HFF-Myc (cell line): ENCODE measurements at places on chromosomes 7 and 10.

GRCh38 chr7:142854372-142855113, at the start of gene EPHB6:
Gene EPHB6, plus strand, starts transcription at chr7:142855076. Its CDS starts 8,152 bp downstream, at chr7:142863228.
- DNase-seq: no peak

DNA sequence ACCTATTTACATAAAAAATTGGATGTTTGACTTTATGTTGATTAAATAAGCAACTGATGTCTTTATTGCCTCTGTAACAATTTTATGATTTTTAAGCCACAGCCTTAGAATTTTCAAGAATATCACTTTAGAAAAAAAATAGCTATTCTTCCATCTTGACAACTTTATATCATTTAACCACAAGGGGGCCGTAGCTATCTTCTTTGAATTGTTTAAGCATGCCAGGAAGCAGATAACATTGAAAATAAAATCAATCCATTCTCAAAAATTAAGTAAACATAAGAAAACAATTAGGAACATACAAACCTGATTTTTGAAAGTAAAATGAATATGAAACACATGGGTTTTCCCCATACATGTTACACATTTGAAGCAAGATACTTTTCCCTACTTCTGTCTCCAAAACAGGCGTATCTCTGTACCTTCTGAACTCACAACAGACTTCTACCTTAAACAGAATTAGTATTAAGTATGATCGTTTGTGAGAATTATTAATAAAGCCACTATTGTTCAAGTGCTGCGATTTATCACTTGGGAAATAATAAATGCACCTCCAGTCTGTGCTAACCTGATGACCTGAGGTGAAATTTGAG, 209.0 kb downstream of the CACNA2D1 start:
- DNase-seq: peak; percentile 15

- no peak for DNase-seq
Observed at GRCh38 chr7:129495987-129496386, 6.3 kb upstream of the SMKR1 start.

- DNase-seq: peak; percentile 68
Observed at GRCh38 chr10:21523557-21524008, 1.9 kb downstream of the SKIDA1 start.

- DNase-seq: no peak
Observed at GRCh38 chr7:149764481-149765398, 8.6 kb downstream of the ZNF467 start.

DNA sequence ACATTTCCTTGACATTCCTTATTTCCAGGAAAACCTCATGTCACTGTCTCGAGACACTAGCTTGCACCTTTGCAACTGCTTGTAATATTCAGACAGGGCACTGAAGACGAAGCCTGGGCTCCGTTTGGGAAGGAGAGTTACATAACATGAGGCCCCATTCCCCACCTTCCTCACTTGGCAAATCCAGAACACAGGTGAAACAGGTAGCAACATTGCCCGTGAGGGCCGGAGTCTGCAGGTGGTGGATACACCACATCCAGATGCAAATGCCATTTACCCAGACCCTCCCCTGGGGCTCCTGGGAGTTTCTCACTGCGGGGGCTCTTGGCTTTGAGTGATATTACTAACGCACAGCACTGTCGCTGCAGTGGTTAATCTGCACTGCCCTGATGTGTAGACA, 491.0 kb downstream of the PTPRN2 start:
- no peak for DNase-seq

GRCh38 chr10:69878038-69878437, 76.3 kb downstream of the COL13A1 start:
- no peak for DNase-seq

GRCh38 chr10:24432478-24433416, 223.8 kb downstream of the KIAA1217 start:
- no peak for DNase-seq

DNA sequence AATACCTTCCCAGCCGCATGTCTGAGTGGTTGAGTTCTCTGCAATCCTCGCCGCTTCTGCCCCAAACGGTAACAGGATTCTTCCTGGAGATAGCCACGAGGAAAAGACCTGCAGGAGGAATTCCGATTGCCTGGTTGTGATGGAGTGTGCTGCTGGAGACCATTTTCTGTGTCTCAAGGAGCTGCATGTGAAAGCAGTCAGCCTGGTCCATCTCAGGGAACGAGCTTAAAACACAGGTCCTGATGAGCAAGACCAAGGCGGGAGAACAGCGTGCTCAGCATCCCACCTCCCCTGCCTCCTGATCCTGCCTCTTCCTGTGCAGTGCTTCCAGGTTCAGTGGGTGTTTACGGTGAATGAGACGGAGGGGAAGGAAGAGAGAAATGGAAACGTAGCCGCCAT, 26.5 kb downstream of the VIPR2 start:
- DNase-seq: no peak

GRCh38 chr10:3393958-3394357, 221.4 kb upstream of the PITRM1 start:
- no peak for DNase-seq

DNA sequence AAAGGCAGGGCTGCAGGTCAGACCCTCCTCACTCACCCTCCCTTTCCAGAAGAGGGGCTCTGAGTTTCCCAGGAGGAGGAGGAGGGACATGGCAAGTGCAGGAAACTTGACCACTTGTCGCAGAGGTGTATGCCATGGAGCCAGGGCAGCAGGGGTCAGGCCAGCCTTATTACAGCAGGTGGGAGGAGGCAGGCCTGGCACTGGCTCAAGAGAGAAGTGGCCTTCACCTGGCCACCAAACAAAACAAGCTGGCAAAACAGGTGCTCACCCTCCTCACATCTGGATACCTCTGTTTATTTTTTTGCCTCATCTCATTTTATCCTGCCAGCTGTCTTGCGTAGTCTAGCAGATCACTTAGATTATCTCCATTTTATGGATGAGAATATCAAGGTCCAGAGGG, 12.5 kb downstream of the COL13A1 start:
- DNase-seq: no peak

DNA sequence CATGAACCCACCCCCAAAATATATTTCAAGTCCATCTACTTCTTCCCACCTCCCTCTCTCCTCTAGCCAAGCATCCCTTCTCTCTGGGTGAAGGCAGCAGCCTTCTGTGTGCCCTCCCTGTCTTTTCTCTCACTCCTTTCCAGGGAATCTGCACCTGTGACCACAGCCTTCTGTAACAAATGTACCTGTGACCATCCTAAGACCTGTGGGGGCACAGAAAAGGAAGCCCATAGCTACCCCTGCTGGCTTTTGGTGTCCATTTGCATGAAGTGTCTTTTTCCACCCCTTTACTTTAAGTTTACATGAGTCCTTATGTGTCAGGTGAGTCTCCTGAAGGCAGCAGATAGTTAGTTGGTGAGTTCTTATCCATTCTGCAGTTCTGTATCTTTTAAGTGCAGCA, 2.0 kb upstream of the TBXAS1 start:
- no peak for DNase-seq

DNA sequence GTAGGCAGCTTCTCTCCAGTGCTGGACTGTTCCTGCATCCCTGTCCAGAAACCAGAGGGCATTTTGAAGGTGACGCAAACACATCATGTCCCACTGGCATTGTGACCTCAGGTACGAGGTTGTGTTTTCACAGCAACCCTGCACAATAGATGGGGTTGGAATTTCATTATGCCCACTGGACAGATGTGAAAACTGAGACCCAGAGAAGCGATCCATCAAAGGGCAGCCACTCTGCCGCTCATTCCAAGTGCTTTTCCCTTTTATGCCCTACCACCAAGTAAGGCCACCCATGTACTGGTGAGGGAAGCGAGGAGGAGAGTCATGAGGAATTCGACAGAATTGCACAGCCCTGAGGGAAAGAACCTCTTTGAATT, 63.3 kb downstream of the CALML3 start:
- DNase-seq: no peak

DNA sequence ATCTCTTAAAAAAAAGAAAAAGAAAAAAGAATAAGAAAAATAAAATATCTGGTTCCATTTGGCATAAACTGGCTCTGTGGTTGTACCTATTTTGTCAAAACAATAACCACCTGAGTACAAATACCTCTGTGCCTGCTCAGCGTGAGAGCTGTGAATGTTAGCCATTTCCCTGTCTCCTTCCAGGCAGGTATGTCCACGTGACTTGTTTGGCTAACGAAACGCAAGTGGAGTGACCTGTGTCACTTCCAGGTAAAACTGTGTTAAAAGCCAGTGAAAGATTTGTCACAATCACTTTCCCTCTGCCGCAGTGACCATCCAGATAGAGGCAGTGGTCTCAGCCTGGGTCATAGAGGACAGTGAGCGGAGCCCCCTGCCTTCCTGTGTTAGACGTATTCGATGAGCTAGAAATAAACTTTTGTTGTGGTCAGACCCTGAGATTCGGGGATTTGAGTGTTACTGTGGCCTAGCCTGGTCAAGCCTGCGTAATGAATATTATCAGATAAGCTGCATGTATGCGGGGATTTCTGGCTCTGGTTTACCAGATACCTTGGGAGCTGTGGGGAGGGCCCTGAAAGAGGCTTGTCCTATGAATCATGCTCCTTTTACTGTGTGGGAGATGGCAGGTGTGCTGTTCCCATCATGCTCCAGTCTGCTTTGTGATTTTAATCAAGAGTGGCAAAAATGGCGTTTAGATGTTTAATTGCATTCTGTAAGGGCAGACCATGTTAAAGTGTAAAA, 3.8 kb downstream of the PTER start:
- no peak for DNase-seq

DNA sequence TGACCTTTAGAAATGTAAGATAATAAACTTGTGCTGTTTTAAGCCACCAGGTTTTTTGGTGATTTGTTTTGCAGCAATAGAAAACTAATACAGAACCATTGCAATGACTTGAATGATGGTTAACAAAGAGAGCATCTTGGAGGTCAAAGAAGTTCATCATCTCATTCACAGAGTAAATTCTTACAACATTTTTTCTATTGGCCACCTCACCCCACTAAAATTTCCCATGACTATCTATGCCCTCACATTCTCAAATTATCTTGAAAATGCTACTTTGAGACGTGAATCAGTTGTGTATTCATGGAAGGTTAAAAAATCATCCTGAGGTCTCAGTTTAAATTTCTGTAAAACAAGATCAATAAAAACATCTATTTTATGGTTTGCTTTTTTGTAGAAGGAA, 754.2 kb downstream of the SORCS1 start:
- DNase-seq: no peak

DNA sequence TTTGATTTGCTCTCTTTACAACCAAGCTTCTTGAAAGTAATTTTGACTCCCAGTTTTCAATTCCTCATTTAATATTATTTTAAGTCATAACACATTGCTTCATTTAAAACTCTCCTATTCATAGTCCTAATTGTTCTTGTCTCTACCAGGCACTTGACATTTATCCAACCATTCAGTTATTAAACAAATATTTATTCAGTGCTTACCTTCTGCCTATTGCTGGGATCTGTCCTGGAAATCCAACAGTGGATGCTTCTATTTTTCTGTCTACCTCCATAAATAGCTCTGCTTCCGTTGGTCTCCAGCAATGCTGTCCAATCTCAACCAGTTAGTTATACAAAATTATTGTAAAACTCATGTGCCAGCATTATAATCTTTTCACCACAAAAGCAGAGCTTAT, 615.1 kb downstream of the ZWINT start:
- no peak for DNase-seq

GRCh38 chr10:1724921-1725488, 12.3 kb downstream of the ADARB2 start:
- DNase-seq: no peak
